Hematopoietic multipotent progenitor cell (in vitro differentiated cells): ENCODE measurements at places on chromosomes 5 and 9.

DNA sequence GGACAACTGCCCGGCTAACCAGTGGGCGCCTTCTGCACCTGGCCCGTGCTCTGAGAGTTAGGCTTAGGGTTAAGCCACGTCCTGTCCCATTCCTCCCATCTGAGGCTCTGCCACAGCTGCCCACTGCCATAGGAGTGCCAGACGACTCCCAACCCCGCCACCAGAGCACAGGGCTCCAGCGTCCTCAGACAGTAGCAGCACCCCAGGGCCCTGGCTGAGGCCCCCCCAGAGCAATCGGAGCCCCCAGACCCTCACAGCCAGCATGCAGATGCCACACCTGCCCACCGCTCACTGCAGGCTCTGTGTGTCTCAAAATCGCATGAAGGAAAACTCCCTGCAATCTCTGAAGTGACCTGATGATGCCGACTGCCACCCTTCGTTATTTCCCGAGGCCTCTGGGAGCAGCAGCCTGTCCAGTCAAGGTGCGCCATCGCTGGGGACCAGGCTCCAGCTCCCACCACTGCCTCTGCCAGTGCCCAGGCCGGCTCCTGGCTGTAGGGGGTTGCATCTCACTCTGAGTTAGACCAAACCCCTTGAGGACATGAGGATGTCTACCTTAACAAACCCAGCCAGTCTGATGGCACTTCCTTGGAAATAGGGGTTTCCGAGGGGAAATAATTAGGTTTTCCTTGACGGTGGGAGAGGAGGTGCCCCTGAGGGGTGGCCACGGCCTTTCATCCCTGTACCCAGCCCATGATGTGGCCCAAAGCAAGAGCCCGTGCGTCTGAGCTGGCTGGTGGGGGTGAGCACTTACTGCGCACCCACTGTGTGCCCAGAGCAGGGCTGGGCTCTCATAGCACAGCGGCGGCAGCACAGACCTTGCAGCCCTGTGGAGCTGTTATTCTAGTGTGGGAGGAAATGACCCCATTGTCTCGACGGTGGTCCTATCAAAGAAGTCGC is 58.0 kb upstream of the RNF130 start:
- no peak for DNase-seq

GRCh38 chr5:76209297-76209696 is 126.1 kb downstream of the SV2C start:
- no peak for DNase-seq

DNA sequence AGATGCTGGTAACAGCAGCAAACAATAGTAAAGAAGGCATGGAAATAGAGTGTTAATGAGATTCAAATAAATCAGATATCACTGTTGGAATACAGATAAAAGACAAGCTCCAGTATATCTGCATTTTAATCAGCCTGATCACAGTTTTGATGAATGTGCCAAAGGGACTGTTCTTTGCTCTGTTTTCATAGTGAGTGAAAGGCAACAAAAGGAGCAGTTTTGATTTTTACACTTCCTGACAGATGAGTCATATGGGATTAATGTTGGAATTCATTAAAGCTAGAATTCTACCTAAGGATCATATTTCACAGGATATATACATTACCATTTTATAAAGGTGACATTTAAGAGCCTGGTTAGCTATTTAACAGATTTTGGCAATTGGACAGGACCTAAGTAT is 743.3 kb upstream of the PTPRD start:
- no peak for DNase-seq

DNA sequence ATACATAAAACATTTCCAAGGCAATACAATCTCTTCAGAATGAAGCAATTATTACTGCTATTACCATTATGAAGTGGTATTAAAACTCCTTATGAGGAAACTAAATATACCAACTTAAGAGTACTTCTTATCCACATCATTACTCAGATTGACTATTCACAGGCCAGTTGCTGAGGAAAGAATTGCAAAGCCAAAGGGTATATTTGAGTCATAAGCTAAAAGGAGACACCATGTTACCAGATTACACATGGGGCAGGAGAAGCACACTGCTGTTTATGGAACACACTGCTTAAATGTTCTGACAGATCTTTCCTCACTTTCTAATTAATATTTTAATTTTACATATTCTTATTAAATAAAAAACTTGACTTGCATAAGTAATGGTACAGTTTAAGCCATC is 1726.4 kb upstream of the NUDT12 start:
- DNase-seq, result no peak

DNA sequence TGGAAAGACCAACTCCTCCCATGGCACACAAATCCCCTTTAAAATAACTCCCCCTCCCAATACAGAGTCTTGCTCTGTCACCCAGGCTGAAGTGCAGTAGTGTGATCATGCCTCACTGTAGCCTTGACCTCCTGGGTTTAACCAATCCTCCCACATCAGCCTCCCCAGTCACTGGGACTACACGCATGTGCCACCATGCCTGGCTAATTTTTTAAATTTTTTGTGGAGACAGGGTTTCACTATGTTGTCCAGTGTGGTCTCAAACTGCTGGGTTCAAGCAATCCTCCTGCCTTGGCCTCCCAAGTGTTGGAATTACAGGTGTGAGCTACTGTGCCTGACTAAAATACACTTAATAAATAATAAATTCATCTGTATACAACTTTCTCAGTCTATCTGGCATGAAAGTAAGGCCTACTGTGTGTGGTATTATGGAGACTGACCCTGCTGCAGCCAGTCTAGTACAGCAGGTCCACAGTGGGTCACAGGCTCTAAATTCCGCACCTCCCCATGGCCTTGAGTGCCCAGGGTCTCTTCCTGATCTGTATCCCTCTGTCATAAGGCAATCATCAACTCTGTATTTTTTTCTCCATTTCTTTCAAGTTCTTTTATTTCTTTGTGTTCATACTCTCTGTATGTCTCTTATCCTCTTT is 169.4 kb downstream of the MAPKAP1 start:
- DNase-seq, result no peak

GRCh38 chr5:139082813-139083498 is 115.2 kb downstream of the SIL1 start:
- DNase-seq, result no peak

- peak; percentile 12 for DNase-seq
Measured at GRCh38 chr5:14870337-14871213, 1.0 kb downstream of the ANKH start.

DNA sequence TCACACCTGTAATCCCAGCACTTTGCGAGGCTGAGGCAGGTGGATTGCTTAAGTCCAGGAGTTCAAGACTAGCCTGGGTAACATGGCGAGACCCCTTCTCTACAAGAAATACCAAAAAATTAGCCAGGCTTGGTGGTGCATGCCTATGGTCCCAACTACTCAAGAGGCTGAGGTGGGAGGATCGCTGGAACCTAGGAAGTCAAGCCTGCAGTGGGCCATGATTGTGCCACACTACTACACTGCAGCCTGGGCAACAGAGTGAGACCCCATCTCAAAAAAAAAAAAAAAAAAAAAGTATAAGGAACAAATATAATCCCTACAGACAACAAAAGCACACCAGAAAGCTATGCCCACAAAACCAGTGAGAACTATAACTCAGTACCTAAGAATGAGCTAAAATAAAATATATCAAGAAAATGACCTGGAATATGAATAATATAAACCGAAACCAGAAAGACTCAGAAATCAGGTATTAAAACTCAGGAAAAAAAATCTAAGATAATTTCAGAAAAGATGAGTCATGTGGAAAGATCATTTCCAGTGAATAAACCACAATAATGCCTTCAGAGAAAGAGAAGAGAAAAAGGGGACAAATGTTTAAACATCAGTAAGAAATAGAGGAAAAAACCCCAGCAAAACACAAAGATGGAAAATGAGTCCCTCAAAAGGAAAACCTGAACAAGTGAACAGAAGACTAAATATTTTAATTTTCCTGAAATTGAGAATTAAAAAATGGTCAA is 57.4 kb downstream of the GOLPH3 start:
- no peak for DNase-seq

- no peak for DNase-seq
Measured at GRCh38 chr5:159657771-159658170, 258.5 kb upstream of the ADRA1B start.
